HCT116 (cell line): ENCODE measurements at places on chromosomes 16 and 17.

DNA sequence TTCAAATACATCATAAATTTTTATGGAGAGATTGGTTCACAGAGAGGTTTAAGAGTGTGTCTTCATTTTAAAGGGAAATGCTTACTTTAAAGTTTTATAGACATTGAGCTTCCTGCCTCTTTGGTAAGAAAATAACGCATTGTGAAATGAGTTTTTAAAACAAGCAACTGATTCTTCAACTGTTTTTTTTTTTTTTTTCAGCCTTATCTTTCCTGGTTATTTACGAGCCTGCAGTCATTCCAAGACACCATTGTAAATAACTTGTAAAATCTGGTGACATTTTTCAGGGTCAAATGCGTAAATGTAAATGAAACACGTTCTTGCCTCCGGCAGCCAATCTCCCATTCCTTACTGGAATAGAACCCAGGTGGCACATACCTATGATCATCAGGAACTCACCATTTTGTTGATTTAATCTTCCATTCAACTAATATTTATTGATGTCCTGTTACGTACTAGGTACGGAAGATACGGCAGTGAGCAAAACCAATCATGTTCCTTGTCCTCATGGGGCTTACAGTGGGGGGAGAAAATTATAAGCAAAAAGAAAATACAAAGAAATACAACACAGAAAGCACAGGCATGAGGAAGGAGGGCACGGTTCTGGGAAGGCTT, 33.2 kb upstream of the CDYL2 start:
- DNase-seq: no peak

- peak; percentile 98 for DNase-seq
These were observed 19.3 kb downstream of the CDH1 start for GRCh38 chr16:68756239-68756915.

- no peak for DNase-seq
These were observed 27.3 kb downstream of the SRCIN1 start for GRCh38 chr17:38578229-38579082.

DNA sequence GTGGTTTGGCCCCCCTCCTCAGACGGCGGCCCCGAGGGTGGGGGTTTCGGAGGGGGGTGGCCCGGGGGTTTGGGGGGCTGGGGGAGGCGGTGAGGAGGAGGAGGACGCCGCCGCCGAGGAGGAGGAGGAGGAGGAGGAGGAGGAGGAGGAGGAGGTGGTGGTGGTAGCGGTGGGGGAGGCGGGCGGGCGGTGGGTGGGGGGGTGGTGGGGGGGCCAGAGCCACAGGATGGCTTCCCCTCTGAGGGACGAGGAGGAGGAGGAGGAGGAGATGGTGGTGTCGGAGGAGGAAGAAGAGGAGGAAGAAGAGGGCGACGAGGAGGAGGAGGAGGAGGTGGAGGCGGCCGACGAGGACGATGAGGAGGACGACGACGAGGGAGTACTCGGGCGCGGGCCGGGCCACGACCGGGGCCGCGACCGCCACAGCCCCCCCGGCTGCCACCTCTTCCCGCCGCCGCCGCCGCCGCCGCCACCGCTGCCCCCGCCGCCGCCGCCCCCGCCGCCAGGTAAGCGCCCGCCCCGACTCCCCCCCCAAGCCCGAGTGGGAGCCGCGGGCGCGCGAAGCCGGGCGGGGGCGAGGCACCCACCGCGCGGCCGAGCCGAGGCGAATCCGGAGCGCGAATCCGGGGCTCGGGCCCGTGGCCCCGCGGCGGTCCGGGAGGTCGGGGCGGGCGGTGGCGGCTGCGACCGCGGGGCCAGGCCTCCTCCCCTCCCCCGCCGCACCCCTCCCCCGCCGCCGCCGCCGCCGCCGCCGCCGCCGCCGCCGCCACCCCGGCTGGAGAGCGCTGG, 3.8 kb upstream of the CHD3 start:
- no peak for DNase-seq

GRCh38 chr17:78883089-78883532, 19.9 kb downstream of the CEP295NL start:
- DNase-seq: peak; percentile 71

DNA sequence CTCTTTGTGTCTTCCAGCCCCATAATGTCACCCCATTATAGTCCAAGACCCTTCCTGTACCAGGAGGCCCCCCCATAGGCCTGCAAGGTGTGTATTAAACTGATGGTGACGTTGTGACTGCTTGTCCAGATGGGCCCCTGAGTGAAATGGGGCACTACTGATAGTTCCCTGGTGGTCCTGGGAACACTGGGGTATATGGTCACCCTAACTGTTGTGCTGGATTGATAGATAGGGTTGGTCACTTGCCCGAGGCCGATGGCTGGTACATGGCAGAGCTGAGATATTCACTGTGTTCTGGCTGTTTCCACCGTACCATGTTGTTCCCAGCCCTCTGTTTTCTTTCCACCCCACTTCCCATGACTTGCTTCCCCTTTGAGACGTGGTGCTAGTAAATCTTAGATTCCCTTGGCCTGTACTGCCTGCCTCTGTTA, 4.3 kb downstream of the CNP start:
- DNase-seq: no peak

- DNase-seq: no peak
These were observed 71.4 kb downstream of the ABR start for GRCh38 chr17:1108478-1108764.

- no peak for DNase-seq
These were observed 38.7 kb upstream of the RHOT1 start for GRCh38 chr17:32103476-32104113.

- no peak for DNase-seq
These were observed 264.6 kb upstream of the KCNJ16 start for GRCh38 chr17:69810326-69810965.

- DNase-seq: no peak
These were observed 9.7 kb downstream of the ETV4 start for GRCh38 chr17:43536236-43536992.

- DNase-seq: peak; percentile 40
These were observed 150.8 kb downstream of the SSH2 start for GRCh38 chr17:29778956-29779811.

- DNase-seq: no peak
These were observed 27.3 kb downstream of the STAT5A start for GRCh38 chr17:42315402-42316156.

- no peak for DNase-seq
These were observed 4.7 kb upstream of the MMP15 start for GRCh38 chr16:58020628-58021521.

GRCh38 chr17:4205917-4206316, 57.9 kb downstream of the ANKFY1 start:
- DNase-seq: no peak

DNA sequence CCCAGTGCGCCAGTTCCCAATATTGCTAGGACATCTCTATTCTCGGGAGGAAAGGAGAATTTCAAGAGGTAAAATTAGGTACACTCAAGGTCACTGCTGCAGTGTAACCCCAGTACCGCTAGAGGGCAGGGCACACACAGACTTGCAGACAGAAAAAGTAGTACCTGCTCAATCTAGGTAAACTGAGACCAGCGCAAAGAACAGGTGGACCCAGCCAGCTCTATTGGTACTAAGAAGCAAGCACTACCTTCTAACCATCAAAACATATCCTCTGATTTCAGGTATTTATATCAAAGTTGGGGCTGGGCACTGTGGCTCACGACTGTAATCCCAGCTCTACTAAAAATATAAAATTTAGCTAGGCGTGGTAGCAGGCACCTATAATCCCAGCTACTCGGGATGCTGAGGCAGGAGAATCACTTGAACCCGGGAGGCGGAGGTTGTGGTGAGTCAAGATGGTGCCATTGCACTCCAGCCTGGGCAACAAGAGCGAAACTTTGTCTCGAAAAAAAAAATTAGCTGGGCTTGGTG, 3.6 kb upstream of the WDR81 start:
- peak; percentile 61 for DNase-seq
